ENCODE measurements at places on chromosomes 4 and X.

DNA sequence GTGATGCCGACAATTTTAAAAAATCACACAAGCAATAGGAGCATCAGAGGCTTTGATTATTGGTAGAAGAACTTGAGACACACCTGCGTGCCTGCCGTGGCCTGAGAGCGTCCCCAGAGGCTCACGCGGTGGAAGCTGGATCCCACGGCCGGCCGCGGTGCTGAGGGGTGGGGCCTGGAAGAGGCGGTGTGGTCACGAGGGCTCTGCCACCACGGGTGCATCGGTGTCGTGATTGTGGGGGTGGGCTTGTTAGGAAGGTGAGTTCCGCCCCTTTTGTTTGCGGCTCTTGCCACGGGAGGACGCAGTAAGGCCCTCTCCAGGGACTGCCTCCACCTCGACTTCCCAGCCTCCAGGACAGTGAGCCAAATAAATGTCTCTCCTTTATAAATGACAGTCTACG, 77.2 kb upstream of the ADRA2C start:
- no peak for DNase-seq

DNA sequence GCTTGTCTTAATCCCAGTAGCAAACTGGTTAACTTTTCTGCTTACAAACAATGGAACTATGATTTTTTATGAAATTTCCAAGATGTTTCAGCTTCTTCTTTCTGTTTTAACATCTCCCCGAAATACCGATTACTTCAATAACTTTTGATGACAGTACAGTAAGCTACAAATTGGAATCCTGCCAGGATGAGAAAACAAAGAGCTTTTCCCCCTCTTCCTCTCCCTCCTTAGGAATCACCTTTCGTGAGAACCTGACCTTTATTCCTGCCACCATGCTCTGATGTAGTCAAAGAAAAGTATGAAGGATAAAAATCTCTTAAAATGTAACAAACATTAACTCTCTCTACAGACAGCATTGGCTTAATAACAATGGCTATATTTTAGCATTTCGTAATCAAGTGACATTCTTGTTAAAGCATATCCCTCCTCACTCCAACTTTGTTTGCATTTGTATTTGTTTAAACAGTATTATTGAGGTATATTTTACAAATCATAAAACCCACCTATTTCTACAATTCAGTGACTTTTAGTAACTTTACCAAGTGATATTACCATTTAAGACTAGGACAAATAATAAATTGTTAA, 148.7 kb upstream of the NAP1L5 start:
- DNase-seq: peak; percentile 15

DNA sequence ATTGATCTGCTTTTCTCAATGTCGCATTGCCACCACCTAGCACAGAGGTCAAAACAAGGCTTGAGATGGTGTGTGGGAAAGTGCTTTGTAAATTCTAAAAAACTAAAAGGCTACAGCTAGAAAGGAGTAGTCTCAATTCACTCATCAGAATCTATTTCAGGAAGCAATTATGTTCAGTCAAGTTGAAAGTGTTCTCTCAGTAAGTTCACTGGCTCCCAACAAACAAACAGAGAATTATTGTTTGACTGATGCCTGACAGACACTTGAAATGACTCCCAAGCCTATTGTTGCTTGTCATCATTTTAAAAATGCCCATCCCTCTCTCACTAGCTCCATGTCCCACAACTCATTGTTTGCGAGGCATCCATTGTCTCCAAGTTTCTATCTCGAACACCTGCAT, 419.6 kb upstream of the CPEB2 start:
- DNase-seq: no peak

DNA sequence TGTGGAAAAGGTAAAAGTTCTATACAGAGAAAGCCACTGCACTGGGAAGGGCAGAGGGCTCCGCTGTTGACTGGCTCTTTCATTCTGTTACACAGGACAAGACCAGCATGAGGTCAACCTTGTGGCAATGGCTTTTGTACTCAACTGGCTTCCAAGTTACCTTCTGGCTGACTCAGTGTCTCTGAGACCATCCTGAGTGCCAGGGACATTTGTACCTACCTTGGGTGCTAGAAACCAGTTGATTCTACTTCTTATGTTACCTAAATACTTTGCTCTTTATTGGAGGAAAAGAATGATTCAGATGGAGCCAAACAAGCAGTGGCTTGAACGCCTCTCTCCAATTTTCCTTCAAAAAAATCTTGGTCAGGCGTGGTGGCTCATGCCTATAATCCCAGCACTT, 123.2 kb downstream of the RBM47 start:
- DNase-seq: no peak

GRCh38 chr4:1400191-1400805, 5.9 kb downstream of the NKX1-1 start:
- DNase-seq: no peak

GRCh38 chrX:135639066-135639780, 74.2 kb upstream of the CT45A1 start:
- no peak for DNase-seq

DNA sequence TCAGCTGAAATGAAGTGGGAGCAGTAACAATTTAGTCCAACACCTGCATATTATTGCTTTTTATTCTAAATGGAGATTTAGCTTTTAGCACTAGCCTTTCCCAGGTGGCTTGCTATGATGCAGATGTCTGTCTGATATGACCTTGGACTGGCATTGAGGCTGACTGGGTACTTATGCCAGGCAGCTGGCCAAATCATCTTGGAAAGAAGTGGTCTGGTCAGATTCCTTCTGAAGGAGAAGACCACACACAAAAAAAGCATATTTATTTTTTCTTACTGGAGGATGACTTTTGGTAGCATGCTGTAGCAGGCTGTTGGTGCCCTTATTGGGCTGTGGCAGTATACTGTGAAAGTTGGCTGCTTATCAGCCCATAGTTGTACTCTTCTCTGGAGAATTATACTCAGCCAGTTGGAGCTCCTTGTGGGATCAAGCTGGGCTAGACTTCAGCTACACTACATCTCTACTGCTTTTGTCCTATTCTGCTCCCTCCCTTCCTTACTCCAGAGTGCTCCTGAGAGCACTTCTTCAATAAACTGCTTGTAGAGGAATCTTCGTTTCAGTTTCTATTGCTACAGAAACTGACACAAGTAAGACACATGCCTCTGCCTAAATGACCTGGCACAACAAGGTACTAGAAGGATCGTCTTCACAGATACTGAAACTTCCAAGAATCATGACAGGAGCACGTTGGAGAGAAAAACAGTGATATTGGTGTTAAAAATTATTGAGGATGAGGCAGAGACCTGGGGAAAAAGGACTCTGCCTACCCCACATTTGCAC, 196.8 kb upstream of the RPS6KA3 start:
- DNase-seq: no peak

Measured in skin of body (tissue), 3 donors.